Hematopoietic multipotent progenitor cell (in vitro differentiated cells): ENCODE measurements at places on chromosomes 12 and 14.

- no peak for DNase-seq
These were observed 68.0 kb downstream of the RNF34 start for GRCh38 chr12:121467638-121468498.

DNA sequence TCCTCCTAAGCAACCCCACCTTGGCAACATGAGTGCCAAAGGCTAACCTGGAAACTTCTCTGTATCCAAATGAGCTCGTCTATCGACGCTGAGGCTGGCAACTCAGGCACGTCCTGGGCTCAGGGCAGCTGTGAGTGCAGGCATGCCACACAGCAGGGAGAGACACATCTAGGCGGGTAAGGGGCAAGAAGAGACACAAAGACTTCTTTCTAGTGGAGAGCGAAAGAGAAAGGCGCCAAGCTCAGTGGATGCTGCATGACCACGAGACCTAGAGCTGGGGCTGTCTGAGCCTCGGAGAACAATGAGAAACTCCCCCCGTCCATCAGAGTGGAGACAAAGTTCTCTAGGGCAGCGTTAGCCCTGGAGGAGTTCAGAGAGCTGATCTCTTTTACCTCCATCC, 170.4 kb downstream of the CALM1 start:
- no peak for DNase-seq

GRCh38 chr12:91139286-91139685, 28.0 kb upstream of the LUM start:
- DNase-seq, result no peak

DNA sequence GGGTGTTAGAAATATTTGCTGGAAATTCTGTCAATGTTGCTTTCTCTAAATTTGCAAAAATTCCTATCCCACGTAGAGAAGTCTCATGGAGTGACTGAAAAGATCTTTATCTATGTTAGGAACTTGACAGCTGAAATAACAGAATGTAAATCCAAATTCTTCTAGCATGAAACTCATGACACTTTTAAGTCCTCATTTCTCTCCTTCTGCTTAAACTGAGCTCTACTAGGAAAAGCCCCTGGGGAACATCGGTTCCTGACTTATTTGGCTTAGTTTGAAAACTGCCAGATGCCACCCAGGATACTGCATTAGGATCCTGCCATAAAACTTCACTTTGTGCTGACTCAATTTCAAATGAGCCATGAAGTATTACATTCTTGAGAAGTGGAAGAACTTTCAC, 426.0 kb downstream of the GALC start:
- DNase-seq, result no peak

- DNase-seq, result no peak
These were observed 720.7 kb upstream of the LMO3 start for GRCh38 chr12:17326649-17327048.

- DNase-seq, result peak; percentile 11
These were observed 55.9 kb downstream of the DYNC1H1 start for GRCh38 chr14:102020058-102020971.

DNA sequence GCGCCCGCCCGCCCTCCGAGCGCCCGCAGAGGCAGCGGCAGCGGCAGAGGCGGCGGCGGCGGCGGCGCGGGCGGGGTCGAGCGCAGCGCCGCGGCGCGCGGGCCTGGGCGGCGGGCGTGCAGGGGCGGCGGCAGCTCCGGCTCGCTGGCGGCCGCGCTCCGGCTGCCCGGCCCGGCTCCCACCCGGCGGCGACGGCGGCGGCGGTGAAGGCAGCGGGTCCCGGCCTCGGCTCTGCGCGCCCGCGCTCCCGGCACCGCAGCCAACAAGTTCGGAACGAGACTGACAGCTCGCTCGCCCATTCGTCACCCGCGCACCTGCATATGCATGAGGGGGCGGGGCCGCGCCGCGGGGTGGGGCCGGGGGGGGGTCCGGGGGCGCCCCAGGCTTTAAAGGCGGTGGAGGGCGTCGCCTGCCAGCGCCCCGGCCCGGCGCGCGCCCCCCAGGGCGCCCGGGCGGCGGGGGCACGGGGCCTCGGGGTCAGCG, at the start of gene JAG2:
JAG2 (minus strand) TSS at position 281 of the 483 bp plus-strand sequence. CDS start 356 bp downstream, outside the sequence.
- DNase-seq, result no peak

DNA sequence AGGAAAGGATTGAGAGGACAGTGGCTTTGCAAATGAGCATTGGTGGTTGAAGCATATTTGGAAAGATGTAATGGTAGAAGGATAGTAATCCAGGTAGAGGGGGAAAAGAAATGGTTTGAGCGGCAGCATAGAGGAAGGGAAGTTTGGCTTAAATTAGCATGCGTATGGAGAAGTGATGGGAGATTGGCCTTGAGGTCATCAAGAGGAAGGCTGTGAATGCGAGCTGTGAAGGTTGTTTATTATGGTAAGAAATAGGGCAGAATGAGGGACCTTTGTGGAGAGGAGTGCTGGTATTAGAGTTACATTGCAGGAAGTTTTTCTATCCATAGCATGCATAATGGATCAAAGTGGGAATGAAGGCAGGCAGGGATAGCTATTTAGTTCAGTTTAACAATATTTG, 162.1 kb downstream of the TMTC2 start:
- DNase-seq, result no peak

DNA sequence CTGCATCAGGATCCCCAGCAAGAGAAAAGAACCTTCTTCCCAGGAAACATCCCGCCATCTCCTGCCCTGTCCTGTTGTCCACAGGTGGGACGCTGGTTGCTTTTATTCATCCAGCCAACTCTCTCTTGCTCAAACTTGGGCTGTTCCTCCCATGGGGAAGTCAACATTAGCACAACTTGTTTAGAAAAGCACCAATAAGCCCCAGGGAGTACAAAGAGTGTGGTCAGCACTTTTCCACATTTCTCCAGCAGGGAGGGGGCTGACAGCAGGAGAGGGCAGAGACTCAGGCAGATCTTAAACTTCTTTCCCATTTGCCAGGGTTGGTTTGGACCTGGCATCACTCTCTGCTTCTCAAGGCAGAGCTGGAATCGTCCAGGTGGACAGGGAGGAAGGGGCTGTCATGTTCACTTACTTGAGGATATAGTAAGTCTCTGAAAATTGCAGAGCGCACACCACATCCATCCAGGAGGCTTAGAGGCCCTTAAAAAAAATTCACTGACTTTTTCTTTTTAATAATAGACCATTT, 74.9 kb downstream of the RBM19 start:
- DNase-seq, result no peak

DNA sequence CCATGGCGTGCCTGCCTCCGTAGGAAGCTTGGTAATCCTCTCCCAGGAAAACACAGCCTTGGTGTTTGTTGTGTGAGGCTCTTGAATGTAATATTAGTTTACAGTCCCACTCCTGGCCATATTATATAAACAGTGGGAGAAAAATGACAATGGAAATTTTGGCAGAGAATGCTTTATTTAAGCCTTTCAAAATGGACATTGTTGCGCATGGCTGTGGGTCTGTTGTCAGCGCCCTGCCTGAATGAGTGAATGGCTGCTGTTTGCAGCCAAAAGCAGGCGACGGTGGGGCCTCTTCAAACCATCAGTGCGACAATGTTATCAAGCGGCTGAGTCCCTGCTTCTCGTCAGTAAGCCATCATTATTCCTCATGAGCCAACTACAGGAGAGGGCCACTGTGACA, 201.8 kb upstream of the RMST start:
- DNase-seq, result no peak

GRCh38 chr12:130336723-130337487, 782 bp upstream of the PIWIL1 start:
- DNase-seq, result no peak

- peak; percentile 92 for DNase-seq
These were observed 1493.1 kb upstream of the FLRT2 start for GRCh38 chr14:84036840-84037239.

- DNase-seq, result no peak
These were observed 58.3 kb upstream of the FRMD6 start for GRCh38 chr14:51593397-51593796.

- DNase-seq, result no peak
These were observed 12.0 kb downstream of the KIAA0586 start for GRCh38 chr14:58439476-58439875.

- no peak for DNase-seq
These were observed 345.3 kb downstream of the RPL10L start for GRCh38 chr14:46306267-46306666.

DNA sequence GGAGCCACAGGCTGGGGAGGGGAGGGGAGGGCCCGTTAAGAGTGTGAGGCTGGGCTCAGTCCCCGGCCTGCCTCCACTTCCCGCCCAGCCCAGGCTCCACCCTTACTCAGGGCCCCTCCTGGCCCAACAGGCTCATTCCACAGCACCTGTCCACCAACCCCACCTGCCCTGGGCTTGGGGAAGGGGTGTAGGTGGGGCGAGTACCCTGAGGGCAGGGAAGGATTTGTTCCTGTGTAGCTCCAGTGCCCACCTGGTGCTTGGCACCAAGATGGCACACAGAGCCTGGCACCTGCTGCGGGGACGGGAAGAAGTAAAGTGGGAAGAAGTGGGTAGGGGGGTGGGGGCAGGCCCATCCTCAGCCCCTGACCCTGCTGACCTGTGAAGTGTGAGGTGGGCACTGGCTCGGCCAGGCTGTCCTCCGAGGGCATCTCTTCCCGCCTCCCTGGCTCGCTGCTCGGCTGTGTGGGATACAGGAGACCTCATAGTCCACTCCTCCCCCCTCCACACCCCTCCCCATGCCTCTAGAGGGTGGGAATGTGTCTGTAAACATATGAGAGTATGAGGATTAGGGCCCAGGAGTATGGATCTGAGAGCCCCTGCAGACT, 35.1 kb downstream of the NCKAP5L start:
- DNase-seq, result no peak

DNA sequence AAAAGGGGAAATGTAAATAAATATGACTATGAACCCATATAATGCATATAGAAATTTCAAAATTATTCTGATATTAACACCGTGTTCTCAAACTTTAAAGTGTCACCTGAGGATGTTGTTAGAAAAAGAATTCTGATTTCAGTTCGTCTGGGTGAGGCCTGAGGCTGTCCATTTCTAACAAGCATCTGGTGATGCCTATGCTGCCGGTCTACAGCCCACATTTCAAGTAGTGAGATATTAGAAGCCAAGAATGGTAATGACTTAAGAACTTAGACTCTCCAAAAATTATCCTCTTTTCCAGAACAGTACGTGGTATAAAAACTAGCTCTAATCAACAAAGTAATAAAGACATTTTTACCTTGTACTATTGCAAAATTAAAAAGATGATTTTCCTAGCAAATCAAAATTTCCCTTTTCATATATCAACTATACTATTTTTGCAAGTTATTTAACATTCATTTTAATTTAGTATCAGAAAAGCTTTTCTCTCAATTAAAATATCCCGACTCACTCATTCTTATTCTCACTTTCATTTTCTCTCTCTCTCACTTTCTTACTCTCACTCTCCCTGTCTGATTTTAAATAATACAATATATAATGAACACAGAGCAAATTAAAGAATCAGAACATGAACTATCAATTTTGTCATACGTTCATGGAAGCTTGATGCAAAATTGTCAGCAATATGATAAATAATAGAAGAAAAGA, 35.0 kb downstream of the PIK3C2G start:
- DNase-seq, result no peak

GRCh38 chr12:52552055-52552454, 890 bp downstream of the KRT71 start:
- DNase-seq, result no peak

DNA sequence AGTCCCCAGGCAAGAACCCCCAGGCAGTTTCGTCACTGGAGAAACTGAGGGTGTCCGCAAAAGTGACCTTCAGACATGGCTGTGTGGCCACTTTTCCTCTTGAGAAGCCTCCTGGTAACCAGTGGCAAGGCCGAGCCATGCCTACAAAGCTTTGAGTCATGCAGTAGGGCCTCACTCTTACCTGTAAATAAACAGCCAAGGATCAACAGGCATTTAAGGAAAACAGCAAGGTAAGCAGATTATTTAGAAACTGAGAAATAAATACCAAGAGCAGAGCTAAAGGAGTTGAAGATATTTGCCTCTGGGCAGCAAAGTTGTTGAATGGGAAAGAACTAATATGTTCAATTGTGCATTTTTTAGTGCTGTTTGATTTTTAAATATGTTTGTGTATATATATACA, 141.0 kb upstream of the BCL2L14 start:
- no peak for DNase-seq

- DNase-seq, result no peak
These were observed 42.0 kb upstream of the CHST11 start for GRCh38 chr12:104414581-104415341.

DNA sequence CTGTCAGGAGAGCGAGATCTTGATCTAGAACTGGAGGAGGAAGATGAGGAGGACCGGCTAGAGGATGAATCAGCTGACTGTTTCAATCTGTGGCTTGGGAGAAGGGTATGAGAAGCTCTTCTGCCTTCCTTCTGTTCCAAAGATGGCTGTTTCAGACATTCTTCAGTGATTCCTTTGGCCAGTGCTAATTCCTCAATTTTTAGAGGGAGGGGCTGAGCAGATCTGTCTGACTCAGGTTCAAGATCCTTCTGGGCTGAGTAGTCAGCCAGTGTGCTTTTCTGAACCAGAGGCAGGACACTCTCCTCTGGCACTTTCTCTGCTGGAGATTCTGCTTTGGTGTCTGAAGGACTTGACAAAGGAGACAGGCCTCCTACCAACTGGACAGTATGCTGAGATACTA, 15.2 kb downstream of the ACIN1 start:
- no peak for DNase-seq

DNA sequence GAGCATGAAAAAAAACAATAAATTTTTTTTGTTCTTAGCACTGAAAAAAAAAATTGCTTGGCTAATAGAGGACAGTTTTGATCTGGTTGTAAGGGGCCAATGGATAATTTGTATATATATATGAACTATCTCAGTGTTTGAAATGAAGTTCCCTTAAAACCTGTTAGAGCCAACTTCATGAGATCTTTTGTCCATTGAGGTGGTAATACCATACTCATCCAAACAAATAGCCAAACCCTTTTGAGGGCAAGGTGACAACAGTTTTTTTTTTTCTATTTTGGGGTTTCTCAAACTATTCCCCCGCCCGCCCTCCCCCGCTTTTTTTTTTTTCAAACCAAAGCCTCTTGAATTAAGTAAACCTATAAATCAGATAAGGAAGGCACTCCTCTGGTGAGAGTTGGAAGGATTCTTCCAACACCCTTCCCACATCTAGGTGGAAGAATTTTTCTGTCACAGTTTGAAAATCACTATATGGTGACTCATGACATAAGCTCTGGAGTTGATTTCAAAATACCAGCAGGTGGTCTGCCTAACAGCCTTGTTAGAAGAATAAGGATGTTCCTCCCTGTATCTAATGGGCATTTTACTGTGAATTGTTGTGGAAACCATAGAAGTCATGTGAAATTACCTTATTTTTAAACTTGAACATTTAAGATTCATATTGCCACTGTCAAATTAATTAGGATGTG, 10.2 kb downstream of the ARHGAP5 start:
- DNase-seq, result no peak

DNA sequence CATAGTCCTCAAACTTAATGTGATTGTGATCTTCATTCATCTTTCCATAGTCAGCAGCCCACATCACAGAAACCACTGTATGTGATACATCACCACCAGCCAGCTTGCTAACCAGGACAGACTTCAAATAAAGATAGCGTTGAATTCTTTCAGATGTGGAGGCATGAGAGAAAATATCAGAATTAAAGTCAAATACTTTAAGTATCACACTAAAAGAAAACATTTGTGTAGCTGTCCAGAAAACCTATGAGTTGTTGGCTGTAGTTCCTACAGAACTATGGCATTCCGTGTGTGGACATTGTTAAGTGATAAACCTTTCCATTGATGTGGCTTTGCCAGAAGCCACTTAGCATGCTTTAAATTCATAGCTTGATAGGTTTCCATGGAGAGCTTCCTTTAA, 105.1 kb downstream of the LLPH start:
- no peak for DNase-seq
